ENCODE measurements at places on chromosomes 1 and 21. TPM values are rescaled to one million over a fixed set of nuclear protein-coding genes. Genes with fewer than 3 reads are reported as not detected.

DNA sequence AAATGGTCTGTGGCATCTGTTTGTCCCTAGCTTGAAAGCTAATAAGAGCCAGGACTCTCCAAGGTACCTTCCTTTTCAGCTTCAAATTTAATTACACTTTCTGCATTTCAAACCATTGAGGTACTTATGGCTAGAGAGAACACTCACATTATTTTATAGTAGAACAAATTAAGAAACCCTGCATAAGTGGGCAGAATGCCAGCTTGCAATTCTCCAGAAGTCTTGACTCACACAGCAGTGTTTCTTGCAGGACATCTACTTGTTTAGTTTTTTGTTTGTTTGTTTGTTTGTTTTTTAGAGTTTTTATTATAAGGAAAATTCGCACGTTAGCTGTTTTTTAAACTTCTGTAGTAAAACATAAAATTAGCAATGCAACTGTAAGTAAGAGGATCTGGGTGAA lies 397.2 kb downstream of the NEGR1 start:
- DNase-seq, result no peak

BRDT gene
- total RNA-seq, result not detected

- DNase-seq, result no peak
Observed at GRCh38 chr1:67031121-67031858, 22.7 kb downstream of the SLC35D1 start.

- no peak for DNase-seq
Observed at GRCh38 chr1:155126556-155127104, 1.0 kb upstream of the EFNA1 start.

DNA sequence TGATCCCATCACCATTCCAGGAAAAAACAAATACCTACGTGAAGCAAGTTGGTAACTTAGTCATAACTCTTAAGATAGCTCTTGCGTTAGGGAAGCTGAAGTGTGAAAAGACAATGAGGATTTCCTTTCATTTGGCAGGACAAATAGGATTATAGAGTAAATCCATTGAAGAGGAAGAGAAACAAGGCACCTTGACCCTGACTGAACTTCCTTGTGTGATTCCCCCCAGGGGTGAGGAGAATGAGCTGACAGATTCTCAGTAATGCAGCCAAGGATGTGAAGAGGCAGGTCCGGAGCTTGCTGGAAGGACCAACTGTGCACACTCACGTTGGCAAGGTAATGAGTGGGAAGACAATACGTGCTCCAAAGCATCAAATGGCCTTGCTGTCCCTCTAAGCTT lies 55.0 kb upstream of the HMCN1 start:
- DNase-seq, result no peak

DNA sequence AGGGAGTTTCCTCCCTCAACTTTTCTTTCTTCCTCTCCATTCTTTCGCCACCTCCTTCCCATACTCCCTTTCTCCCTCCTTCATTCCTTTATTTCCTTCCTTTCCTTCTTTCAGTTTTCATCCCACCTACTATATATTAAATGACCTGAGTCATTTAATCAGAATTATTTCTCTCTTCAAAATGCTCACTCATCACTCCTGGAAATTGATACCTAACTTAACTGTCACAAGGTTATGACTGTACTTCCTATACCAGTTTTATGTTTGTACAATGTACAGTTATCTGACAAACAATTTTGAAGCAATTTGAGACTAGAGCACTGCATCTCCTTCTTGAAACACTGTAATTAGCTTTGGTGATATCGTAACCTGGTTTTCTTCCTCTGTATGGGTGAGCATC lies 41.4 kb downstream of the NEXN start:
- no peak for DNase-seq

PBXIP1 gene
- 40.7 TPM for total RNA-seq

DNA sequence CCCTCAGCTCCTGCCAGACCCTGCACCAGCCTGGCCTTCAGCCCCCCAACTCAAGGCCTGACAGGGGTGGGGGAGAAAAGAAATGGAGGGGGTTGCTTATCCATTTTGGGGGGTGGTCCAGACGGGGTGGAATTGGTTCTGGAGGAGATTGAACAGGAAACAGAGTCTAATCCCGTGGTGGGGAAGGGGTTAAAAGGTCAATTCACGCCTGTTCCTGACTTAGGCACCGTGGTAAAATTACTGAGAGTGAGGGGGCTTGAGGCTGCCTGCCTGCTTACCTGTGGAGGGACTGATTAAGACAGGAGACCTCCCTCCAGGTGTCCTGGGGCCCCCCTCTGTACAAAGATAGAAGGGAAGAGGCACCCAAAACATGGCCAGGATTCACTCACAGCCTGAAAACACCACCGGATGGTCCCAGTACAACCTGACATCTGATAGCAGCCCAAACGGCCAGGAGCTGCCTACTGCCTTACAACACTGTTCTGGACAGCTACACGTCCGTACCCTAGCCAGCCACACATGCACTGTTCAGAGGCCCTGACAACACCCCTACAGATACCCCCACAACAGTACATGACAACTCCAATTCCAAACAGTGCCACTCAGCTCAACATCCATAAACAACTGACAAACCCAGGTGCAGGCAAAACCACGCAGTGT lies 31.8 kb downstream of the AHDC1 start:
- DNase-seq, result no peak

B3GALT2 gene
- not detected for total RNA-seq

NBPF20 gene
- total RNA-seq, result 2.4 TPM

DNA sequence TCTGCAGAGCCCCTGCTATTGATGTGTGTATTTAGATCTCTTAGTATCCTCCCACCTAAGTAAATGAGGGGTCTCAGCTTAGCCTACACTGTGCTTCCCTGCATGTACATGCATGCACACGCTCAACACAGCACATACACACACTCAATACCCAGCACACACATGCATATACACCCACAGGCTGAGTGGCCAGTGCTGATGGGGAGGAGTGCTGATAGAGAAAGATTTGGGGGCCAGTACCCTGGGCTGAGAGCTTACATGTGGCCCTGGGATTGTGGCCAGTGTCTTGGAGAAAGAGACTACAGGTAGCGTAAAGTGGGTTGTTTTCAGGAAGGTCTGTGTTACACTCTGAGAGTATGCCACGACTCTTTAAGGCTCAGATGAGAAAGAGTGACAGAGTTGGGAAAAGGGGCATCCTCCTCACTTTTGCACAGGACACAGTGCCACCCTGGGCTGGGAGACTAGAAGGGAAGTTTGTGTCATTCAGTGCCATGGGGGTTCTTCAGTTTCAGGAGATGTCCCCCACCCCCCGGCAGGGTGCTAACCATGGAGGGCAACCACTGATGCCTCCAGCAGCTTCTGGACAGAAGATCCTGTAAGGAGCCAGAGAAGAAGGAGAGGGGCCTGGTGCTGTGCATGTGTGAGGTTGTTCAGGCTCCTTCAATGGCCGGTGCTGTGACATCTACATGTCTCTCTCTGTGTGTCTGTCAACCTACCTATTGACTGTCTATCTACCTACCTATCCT lies 166.8 kb downstream of the RHOU start:
- peak; percentile 26 for DNase-seq

PRAMEF5 gene
- total RNA-seq, result not detected

- no peak for DNase-seq
Observed at GRCh38 chr1:245825128-245825901, 670.5 kb downstream of the KIF26B start.

GRCh38 chr1:20507564-20508410 lies at the start of gene MUL1:
Gene MUL1 (minus strand): TSS chr1:20508151. CDS start chr1:20508024, 127 bp downstream.
- DNase-seq, result peak; percentile 95

GRCh38 chr1:214727274-214727673 lies 124.3 kb downstream of the CENPF start:
- DNase-seq, result no peak

DNA sequence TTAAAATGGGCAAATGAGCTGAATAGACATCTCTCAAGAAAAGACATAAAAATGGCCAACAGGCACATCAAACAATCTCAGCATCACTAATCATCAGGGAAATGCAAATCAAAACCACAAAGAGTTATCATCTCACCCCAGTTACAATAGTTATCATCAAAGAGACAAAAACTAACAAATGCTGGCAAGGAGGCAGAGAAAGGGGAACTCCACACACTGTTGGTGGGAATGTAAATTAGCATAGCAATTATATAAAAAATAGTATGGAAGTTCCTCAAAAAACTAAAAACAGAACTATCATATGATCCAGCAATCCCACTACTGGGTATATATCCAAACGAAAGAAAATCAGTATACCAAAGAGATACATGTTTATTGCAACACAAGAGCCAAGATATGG lies 68.7 kb downstream of the DENND1B start:
- DNase-seq, result no peak

- DNase-seq, result no peak
Observed at GRCh38 chr1:169572187-169572586, 14.1 kb downstream of the F5 start.

DNA sequence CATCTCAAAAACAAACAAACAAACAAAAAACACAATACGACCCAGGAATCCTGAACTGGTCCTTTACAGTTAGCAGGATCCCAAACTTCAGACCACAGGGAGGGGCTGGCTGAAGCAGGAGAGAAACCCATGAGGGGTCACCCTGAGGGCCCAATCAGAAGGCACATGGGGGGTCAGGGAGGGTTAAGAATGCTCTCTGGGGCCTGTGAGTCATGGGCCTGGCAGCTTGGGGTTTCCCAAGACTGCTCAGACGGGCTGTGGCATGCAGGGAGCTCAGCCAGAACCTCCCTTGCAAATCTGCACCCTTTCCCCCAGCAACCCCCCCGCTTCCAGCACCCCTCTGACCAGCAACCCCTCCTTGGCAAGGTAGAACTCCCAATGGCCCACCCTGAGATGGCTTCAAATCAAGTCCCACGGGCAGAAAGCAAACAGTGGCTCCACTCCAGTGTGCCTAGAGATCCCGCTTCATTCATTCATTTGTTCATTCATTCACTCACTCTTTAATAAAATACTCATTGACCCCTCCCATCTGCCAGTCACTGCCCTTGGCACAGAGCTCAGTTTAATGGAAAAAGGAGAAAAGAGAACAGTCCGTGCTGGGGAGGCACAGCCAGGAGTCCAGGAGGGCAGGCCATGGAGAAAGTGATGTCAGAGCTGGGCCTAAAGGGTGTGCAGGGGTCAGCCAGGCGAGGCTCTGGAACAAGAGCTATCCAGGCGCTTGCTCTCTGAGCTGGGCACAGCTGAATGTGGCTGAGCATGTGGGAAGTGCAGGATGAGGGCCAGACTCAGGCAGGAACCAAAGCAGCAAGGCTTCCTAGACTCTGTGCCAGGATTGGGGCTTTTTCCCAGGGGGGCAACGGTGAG lies 8.2 kb downstream of the UQCRHL start:
- DNase-seq, result no peak

DNA sequence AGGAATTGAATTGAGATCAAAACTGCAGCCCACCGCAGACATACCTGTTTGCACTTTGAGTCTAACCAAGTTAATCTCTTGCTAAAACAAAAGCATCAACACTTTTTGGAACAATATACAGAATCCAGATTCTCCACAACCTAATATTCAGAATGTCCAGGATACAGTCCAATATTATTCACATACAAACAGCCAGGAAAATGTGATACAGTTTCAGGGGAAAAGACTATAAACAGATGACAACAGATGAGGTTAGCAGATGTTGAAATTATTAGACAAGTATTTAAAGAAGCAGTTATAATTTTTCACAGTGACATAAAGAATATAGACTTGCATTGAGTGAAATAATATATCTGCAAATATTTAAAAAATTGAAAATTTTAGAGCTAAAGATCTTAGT lies 678.1 kb upstream of the CXADR start:
- no peak for DNase-seq

- DNase-seq, result no peak
Observed at GRCh38 chr1:82384776-82385175, 584.0 kb downstream of the ADGRL2 start.

DNA sequence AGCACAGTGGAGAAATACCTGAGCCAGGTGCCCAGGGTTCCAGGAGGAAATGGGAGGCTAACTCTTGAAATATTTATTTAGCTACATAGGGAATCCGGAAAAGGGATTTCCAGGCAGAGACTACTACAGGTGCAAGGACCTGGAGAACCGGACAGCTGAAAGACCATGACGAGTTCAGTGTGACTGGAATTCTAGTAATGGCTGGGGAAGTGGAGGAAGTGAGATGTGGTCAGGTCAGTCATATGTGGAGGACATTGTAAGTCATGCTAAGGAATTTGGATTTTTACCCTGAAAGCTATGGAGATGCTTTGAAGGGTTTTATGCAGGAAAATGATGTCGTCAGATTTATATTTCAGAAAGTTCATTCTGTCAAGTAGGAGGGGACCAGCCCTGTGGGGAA lies 1.8 kb downstream of the CAP1 start:
- no peak for DNase-seq

DNA sequence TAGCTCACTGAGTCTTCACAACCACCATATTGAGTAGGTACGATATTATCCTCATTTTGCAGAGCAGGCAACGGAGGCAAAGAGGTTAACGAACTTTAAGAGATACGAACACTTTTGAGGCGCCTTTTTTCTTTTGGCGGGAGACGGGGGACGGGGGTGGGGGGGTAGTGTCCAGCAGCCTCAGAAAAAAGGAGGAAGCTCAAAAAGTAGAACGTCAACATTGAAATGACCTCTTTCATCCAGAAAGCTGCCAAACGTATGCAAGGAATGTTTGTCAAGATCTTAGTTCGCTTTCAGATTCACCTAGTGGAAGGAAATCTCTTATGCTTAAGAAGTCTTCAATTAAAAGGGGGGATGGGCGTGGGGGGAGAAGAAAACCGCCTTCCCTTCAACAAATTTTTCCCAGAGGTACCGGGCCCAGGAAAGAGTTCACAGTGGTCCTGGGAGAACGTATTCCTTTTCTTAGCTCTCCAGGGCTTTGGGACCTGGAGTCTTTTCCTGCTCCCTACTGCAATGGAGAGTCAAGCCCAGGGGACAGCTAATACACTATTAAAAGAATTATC lies 1.1 kb upstream of the PCAT6 start:
- DNase-seq, result no peak

DNA sequence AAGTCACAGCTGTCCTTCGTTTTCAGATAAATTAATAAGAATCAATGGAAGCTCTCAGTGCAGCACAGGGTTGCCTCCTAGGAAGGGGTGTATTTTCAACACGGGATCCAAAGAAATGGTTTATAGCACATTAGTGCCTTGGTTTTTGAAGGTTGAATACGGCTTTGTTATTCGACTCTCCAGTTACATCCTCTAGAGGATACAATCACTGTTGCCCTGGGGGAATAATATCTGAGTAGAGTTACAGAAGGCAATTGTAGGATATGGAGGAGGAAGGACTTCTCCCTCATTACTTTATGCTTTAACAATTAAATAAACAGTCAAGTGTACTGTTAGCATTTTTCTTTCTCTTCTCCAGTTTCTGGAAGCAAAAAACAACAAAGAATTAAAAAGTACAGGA lies 14.3 kb upstream of the ZNF326 start:
- no peak for DNase-seq

GRCh38 chr1:12454406-12455391 lies 163.3 kb downstream of the DHRS3 start:
- DNase-seq, result no peak

CRB1 gene
- not detected for total RNA-seq

UBXN10 gene
- 0.26 TPM for total RNA-seq

TRIM17 gene
- 2.2 TPM for total RNA-seq

- DNase-seq, result no peak
Observed at GRCh38 chr1:202569393-202570322, 140.6 kb downstream of the SYT2 start.

DNA sequence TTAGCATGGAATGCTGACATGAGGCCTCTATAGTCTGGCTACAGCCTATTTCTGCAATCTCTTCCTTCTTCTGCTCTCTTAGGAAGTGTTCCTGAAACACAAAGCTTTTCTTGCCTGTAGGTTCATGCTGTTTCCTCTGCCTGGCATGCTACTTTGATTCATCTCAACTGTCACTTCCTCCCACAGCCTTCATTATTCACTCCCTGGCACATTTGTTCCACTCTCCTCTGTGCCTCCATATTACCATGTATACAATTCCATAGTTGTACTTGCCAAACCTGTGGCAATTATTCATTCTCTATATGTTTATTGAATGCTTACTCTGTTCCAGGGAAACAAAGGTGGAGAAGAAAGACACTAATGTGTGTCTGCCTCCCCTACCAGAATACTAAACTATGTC lies 210.2 kb downstream of the LRRC7 start:
- no peak for DNase-seq
